Cardiac muscle cell (in vitro differentiated cells and primary cell): ENCODE measurements at places on chromosomes 11 and 22. TPM values are rescaled to one million over a fixed set of nuclear protein-coding genes. Genes with fewer than 3 reads are reported as not detected.

- no peak for DNase-seq
Measured at GRCh38 chr22:39723463-39723862, 152.9 kb downstream of the CACNA1I start.

DNA sequence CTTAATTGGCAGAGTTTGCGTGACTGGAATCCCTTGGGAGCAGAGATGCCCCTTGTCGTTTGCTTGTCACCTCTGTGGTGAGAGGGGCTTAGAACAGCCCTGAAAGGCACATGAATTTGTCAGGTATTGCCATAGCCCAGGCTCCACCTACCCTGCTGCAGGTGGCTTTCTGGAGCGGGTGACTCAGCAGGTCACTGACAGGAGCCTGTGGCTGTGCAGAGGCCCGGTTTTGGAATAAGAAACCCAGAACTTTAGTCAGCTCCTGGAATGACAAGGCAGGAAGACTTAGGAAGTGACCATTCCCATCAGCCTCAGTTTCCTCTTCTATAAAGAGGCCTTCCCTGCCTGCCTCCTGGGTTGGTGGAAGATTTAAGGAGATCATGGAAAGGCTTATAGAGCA lies 539.7 kb downstream of the INSC start:
- no peak for DNase-seq

GRCh38 chr11:47860536-47860935 lies 12.4 kb upstream of the NUP160 start:
- DNase-seq = no peak

DNA sequence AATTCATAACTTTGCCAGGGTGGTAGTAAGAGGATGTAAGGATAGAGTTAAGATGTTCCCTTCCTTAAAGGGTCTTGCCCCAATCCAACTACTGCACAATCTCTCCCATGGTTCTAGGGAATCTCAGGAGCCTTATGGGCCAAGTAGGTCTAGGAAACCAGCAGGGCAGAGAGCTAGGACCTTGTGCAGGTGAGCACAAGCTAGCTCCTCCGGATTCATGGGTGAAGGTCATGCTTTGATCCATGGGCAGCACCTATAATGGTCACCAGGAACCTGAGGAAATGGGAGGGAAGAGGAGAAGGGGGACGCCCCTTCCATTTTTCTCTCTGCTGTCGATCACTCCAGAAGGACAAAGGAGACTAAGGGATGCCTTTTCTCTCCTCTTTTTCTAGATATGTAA lies 16.8 kb downstream of the KCNJ11 start:
- DNase-seq = peak; percentile 25

GRCh38 chr22:18978506-18978905 lies 42.4 kb upstream of the PRODH start:
- DNase-seq = no peak

DNA sequence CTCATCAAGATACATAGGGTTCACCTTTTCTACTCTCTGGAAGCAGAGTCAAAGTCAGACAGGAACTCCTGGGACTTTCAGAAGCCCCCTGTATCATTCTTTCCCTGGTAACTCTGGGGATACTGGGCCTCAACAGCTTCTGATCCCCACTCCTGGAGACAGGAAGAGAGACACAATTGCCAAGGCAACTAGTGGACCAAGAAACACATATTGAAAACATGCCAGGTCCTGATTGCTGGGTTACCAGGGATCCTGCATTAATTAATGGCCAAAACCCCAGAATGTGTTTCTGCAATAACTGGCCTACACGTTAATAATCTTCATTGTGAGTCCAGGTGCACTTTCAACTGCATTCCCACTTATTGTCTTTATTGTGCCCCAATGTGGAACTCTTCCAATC lies 260.8 kb upstream of the POU2AF2 start:
- no peak for DNase-seq

DNA sequence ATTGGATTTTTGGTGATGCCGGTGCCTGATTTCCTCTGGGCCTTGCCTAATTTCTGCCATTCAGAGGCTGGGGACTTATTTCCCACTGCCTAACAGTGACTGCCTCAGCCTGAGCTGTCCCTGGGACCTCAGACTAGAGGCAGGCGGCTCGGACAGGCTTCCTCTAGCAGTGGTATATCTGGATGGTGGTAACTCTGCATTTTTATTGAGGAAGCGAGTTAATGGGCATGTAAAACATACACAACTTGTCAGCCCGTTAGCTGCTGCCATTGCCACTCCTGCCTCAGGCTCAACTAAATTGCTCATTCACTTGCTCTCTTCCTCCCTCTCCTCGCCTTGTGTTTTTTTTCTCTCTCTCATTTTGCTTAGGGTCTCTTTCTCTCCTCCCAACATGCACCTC lies 561.6 kb downstream of the BUD13 start:
- DNase-seq = no peak

DNA sequence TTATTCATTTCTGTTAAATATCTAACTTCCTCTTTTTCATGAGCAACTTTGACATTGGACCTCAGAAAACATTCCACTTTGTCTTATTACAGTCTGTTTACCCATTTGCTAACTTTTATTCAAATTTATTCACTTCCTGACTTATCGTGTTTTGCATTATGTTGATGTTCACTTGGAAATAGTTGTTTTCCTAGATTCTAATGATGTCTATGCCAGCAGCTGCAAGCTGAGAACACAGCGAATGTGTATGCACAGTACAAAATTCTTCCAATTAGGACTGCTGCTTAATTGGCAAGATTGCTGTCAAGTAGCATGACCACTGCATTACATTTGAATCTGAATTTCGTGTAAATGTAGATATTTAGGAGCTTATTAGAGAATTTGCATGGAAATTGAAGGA lies 61.5 kb upstream of the GRIA4 start:
- no peak for DNase-seq

GRCh38 chr11:72190631-72191071 lies 1.3 kb upstream of the FOLR1 start:
- DNase-seq = no peak

DNA sequence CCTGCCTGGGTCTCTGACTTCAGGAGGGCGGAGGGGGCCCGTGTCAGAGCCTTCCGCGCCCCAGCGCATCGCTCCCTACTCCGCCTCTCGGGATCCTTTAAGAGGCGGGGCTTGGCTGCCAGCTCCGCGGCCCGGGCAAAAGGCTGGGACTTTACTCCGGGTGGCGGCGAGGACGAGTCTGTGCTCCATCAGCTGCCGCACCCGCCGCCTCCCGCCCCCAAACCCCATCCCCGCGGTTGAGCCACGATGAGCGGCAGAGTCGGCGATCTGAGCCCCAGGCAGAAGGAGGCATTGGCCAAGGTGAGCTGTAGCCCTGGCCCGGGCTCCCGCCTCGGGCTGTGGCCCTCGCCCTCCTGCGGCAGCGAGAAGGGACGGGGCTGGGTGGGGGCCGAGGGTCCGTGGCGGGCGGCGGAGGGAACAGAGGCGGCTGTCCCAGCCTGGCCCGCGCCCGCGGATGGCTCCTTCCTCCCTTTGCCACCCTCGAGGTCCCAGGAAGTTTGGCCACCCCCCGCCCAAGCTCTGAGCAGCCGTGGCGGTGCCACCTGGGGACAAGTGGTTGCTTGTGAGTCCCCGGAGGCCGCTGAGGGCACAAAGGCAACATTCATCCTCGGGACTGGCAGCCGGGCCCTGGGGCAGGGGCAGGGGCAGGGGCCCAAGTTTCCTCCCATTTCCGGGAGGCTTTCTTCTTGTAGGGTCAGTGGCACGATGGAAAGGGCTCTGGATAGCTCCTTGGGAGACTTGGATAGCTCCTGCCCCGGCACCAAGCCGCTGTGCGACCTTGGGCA lies at the start of gene SEC14L2:
Gene SEC14L2, plus strand, starts transcription at position 148 of the 785 bp plus-strand sequence. Its CDS starts 99 bp downstream, at position 247.
- DNase-seq = peak; percentile 56

DNA sequence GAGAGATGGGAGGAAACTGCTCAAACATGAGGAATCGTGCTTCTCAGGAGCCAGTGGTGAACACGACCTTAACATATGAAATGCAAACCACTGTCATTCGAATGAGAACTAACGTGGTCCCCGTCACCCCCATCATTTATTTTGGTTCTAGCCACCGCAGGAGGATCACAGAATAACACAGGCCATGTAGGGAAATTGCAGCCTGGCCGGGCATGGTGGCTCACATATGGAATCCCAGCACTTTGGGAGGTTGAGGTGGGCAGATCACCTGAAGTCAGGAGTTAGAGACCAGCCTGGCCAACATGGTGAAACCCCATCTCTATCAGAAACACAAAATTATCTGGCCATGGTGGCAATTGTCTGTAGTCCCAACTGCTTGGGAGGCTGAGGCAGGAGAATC lies 27.1 kb downstream of the KRTAP5-5 start:
- DNase-seq = no peak

DNA sequence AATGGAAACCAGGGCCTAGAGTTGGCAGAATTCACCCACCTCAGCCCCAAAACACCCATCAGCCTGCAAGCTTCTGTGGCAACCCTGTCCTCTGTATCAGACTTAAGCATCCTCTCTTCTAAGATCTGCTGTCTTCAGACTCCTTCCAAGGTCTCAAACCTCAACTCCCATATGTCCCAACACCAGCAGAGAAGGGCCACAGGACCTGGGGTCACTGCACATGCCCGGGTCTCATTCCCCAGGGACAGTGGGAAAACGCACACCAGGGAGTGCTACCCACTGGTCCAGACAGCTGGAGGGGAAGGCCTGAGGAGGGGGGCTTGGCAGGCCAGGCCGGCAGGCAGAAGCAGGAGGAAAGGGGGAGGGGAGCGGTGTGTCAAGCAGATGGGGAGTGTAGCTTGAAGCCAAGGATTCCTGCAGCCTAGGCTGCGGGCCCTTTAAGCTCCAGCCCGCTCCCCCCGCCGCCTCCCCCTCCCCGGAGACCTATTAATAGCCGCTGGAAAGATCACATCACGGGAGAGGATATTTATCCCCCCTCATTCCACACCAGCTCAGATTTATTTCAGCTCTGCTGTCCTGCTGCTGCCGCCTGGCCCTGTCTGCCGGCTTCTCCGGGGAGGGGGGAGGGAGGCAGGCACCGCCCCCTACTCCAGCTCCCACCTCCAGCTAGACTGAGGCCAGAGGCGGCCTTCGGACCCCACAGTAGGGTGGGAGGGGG lies 16.7 kb downstream of the BCL9L start:
- DNase-seq = peak; percentile 95

- no peak for DNase-seq
Measured at GRCh38 chr11:116330439-116331185, 442.2 kb downstream of the BUD13 start.

GRCh38 chr11:59263225-59263894 lies 50.6 kb upstream of the MPEG1 start:
- no peak for DNase-seq

GRCh38 chr11:66068154-66068821 lies 1.8 kb upstream of the PACS1 start:
- peak; percentile 85 for DNase-seq

GRCh38 chr22:19429950-19430889 lies 1.3 kb downstream of the HIRA start:
- peak; percentile 29 for DNase-seq

DNA sequence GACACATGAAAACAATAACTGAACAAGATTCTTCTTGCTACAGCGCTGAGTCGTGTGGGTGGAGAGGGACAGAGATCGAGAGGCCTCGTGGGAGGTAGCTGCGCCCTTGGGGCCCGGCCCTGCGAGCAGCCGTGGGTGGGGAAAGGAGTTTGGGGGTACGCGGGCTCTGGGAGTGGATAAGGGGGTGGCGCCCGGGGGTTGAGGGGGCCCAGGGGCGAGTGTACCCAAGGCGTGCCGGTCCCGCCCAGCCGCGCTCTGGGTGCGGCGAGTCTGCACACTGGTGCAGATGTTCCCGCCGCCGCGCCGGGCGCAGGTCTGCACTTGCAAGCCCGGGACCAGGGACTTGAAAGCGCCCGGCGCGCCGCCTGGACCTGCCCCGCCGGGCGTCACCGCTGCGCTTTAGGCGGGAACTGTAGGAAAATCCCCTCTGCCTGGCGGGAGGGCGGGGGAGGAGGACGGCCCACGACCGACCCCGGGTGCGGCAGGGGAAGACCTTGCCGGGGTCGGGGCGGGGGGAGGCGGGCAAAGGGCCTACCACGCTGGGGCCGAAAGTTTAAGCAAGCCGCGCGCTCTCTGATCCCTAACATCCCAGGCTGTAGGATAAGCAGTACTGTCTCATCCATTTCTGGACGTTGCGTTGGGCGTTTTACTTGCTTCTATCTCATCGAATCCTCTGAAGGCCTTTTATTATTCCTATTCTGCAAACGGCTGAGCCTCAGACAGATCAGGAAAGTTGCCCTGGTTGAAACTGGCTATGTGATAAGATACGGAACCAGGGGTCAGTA lies 1.4 kb upstream of the KREMEN1 start:
- peak; percentile 36 for DNase-seq

DNA sequence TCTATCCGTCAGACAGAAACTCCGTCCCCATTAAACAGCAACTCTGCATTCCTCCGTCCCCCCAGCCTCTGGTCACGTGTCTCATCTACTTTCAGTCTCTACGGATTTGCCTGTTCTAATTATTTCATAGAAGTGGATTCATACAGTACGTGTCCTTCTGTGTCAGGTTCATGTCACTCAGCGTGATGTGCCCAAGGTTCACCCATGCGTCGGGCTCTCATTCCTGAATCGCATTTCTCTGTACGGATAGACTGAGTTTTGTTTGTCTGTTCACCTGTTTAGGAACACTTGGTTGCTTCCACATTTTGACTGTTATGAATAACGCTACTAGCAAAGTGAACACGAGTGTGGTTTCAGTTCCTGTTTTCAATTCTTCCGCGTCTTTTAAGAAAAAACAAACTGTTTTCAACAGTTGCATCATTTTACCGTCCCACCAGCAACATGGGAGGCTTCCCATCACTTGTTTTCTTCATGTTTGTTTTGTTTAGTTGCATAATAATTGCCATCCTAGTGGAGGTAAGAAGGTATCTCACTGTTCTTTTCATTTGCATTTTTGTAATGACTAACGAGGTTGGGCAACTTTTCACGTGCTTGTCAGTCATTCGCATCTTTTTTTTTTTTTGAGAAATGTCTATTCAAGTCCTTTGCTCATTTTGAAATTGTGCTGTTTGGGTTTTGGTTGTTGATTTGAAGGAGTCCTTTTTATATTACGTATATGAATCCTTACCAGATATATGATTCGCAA lies 8.9 kb upstream of the NLRP6 start:
- no peak for DNase-seq

DNA sequence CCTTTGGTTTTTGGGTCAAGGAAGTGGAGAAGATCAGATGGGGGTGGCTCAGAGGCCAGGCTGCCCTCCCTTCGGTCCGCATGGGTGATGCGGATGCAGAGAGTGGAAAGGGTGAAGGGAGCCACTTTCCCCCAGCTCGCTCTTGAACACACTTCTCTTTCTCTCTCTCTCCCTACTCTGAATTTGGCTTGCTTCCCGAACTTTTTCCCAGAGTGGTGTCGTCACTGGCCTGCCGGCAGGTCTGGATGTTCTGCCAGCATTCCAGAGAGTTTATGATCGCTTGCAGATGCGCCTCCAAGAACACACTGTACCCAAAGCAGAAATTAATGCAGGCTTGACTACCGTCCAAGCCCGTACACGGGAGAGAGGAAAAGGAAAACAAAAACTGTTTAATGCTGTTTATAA lies 103.2 kb downstream of the ZBTB16 start:
- DNase-seq = peak; percentile 74

GRCh38 chr22:35627267-35628041 lies 10.3 kb upstream of the MB start:
- peak; percentile 84 for DNase-seq

THY1 gene
- 2.1 and 6.3 TPM in 2 replicates for total RNA-seq

IRAG1 gene
- 3.6 and 7.3 TPM in 2 replicates for total RNA-seq

ZNRF3 gene
- total RNA-seq = 35.4 and 40.4 TPM in 2 replicates

TTC36 gene
- total RNA-seq = 8.2 and 11.3 TPM in 2 replicates

SLC22A25 gene
- total RNA-seq = not detected in 2 replicates

SYT9 gene
- 2.2 and 3.8 TPM in 2 replicates for total RNA-seq
